PC-9 (cell line): ENCODE measurements at places on chromosomes 3 and 15.

DNA sequence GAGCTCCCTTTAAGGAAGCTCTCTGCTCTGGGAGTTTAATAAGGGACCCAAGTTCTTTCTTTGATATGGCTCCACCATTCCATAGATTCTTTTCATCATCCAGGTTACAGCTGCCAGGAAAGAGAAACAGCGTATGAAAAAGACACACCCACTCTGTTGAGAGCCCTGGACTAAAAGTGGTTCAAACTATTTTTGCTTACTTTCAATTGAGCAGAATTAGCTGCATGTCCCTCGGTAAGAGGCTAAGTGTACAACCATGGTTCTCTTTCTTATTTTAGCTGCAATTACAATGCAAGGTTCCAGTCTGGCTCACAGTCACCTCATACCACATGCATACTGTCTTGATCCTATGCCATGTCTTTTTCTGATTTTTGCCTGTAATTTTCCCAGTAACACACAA, 1288.3 kb downstream of the NSUN3 start:
- DNase-seq = no peak

GRCh38 chr15:79978655-79979514, 7.9 kb upstream of the BCL2A1 start:
- DNase-seq = no peak

DNA sequence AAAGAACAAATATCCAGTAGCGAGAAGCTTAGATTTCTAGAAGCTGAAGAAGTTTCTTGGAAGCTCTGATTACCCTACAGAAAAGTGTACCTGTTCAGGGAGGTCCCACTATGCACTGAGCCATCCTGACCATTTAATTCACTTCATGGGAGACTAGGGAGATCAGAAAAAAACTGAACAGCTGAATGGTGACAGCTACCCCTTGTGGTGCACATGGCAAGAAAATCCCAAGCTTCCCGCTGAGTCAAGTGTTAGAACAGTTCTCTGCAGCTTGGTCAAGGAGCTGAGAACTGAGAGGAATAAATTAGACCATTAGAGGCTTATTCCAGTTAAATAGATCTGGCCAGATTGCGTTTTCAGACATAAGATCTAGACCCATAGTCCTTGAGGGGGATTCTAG, 197.2 kb upstream of the VEPH1 start:
- DNase-seq = no peak

DNA sequence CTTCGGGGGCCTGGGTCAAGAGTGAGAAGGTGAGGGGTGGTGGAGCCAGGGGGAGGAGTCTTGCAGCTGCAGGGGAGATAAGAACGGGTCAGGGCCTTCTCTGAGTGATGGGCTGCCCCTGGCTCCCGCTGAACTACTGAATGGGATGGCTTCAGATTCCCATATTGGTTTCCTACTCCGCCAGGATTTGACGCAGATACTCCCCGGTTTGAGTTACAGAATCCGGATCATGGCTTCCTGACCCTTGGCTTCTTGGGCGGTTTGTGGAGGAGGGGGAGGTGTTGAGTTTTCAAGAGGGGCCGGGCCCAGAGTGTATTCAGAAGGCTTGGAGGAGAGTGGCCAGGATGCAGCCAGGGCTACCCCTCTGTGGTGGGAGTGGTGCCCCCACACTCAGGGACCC, 119.9 kb upstream of the ATP2B2 start:
- no peak for DNase-seq

DNA sequence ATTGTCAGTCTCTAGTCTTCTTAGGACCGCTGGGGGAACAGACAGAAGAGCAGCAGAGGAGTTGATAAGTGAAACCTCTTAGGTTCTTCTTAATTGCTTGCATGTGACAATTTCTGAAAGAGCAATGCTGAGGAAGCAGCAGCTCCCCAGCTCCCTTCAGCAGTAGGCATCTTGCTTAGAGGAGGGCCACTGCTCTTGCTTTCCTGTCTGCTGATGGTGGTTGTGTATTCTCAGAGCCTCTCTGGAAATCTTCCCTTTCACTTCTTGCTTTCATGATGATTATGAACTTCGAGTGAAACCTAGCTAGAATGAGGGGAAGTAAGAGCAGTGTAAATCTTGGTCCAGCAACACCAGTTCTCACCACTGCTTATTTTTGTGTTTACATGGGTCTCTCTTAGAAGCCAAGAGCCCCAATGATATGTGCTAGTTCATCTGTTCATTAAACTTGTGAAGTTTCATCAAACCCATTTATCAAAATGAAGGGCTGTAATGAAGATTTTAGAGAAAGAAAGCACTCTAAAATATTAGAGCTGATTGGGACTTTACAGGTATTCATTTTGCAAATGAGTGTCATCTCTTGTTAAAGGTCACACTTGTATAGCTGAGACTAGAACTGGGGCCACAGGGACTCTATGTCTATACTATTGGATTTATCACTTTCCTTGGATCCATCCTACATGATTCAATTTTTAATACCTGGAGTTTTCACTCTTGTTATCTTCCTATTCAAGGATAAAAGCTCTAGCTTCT, 246.7 kb downstream of the LPP start:
- no peak for DNase-seq
